Sigmoid colon (tissue), 7 donors: ENCODE measurements at places on chromosomes 5 and 9. TPM values are rescaled to one million over a fixed set of nuclear protein-coding genes. Genes with fewer than 3 reads are reported as not detected.

Gene CAMK4
- polyA plus RNA-seq: 0.60 TPM

Gene SMC5
- polyA plus RNA-seq: 11.8 TPM

DNA sequence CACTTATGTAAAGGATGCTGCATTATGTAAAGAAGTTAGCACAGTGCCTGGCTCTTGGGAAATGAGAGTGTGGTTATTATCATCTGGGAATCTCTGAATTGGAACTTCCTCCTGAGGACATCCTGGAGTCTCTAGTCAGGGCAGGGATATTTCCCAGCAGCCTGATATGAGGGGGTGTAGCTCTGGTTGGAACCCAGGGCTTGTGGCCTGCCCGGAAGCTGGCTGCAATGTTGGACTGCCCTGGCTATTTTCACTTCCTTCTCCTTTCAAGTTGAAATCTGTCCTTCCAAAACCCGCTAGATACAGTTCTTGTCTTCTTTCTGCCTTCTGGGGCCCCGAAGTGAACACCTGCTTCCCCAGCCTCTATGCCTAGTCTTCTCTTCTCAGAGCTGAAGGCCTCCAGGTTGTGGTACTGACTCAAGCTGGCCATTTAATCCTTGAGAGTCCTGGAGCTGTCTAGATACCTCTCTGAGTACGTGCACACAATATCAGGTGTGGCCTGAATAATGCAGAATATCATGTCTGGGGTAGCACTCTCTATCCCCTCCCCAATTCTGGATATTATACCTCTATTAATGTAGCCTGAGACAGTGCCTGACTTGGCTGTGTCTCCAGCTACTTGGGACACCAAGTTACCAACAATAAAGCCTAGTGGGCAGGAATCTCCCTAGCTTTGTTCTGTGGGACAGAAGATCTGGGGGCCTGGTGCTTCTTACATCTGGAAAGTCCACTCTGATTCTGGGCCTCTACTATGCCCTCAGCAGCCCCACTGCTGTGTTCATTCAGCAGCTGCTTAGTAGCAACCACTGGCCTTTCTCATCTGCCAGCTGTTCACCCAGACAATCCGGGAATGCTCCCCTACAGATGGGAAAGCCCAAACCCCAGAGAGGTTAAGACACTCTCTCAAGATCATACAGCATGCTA is 45.0 kb downstream of the SLC6A7 start:
- H3K27me3 ChIP-seq: no peaks in the 10 kb centered on the region
- H3K27ac ChIP-seq: no peak overlapping the region
- DNase-seq: no peak
- H3K36me3 ChIP-seq: no peaks in the 10 kb centered on the region
- no peak overlapping the region for H3K4me3 ChIP-seq

Gene SLC6A3
- not detected for polyA plus RNA-seq

GRCh38 chr9:27382975-27383374 is 86.0 kb upstream of the EQTN start:
- no peaks in the 10 kb centered on the region for H3K27me3 ChIP-seq
- DNase-seq: no peak
- no peak overlapping the region for H3K4me3 ChIP-seq
- no peaks in the 10 kb centered on the region for H3K36me3 ChIP-seq
- peaks cover 37% of the 10 kb centered on the region for H3K4me1 ChIP-seq
- no peak overlapping the region for H3K27ac ChIP-seq

DNA sequence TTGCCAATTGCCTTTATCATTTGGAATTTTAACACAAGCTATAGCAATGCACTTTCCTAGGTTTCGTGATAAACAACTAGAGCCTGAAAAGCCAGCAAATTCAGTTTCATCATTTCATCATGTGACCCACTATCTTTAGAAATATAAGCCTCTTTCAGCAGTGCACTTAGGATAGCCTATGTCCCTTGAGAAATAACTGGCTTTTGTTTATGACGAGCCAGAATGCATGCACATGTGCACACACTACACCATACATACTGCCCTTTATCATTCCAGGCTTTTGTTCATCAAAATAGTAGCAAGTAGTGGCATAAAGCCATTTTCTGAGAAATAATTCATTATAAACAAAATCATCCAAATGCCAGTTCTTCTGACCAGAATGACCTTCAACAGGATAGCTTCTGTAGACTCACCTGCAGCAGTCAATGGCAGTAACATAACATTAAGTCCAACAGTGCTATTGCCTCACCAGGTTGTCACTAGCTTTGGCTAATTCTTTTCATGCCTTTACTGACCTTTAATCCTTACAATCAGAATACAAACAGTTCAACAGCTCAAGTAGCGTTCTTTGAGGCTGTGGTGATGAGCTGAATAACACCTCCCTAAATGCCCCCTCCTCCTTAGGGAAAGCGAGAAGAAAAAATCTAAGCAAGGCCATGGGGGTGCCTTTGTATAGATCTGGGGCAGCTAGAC is 132.3 kb upstream of the SMARCA2 start:
- no peak overlapping the region for H3K27ac ChIP-seq
- DNase-seq: no peak
- H3K36me3 ChIP-seq: no peaks in the 10 kb centered on the region
- H3K4me3 ChIP-seq: no peak overlapping the region
- no peaks in the 10 kb centered on the region for H3K27me3 ChIP-seq

Gene SPINK7
- not detected for polyA plus RNA-seq

GRCh38 chr5:15510831-15511230 is 10.9 kb downstream of the FBXL7 start:
- DNase-seq: no peak
- no peak overlapping the region for H3K27ac ChIP-seq
- H3K27me3 ChIP-seq: no peaks in the 10 kb centered on the region
- no peaks in the 10 kb centered on the region for H3K36me3 ChIP-seq

GRCh38 chr5:111996574-111996973 is 239.6 kb upstream of the NREP start:
- no peak overlapping the region for H3K4me3 ChIP-seq
- H3K27ac ChIP-seq: no peak overlapping the region
- no peaks in the 10 kb centered on the region for H3K4me1 ChIP-seq
- no peak for DNase-seq
- no peaks in the 10 kb centered on the region for H3K27me3 ChIP-seq

DNA sequence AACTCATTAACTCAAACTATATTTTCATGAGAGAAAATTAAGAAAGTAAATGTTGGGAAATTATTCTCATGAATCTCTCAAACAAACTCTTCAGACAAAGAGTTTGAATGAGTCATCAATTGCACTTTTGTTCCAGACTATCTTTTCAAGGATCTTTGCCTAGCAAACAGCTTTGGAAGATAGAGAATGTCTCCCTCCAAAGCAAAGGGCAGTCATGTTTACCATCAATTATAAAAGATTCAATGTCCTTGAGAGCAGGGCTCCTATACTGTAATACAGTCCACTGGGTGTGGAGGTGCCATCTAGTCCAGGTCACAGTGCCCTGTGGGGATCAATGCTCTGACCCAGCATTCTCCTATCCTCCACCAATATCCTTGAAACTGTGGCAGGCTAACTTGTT is 1429.3 kb downstream of the EFNA5 start:
- H3K27me3 ChIP-seq: no peaks in the 10 kb centered on the region
- no peak for DNase-seq
- no peaks in the 10 kb centered on the region for H3K4me1 ChIP-seq
- H3K27ac ChIP-seq: no peak overlapping the region

DNA sequence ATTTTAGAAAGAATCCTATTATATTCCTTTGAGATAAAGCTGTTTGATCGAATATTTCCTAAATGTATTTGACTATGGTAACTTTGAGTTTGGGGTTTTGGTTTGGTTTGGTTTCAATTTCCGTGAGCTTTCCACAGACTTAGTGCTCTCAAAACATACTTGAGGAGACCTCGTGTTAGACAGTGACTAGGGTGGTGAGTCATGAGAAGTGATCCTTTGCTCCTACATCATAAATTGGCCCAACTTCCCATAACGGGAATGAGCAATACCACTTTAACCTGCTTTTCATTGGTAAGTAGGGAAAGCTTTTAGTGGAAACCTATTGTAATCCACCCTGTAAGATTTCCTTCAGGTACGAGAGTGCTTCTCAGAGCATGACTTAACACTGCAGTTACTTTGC is 3.8 kb upstream of the RASEF start:
- H3K4me3 ChIP-seq: no peak overlapping the region
- H3K27ac ChIP-seq: no peak overlapping the region
- H3K4me1 ChIP-seq: peaks cover 15% of the 10 kb centered on the region

GRCh38 chr9:108775901-108776306 is 79.9 kb downstream of the ACTL7B start:
- H3K4me1 ChIP-seq: no peaks in the 10 kb centered on the region
- H3K36me3 ChIP-seq: no peaks in the 10 kb centered on the region
- no peak overlapping the region for H3K4me3 ChIP-seq
- no peak overlapping the region for H3K27ac ChIP-seq
- no peak for DNase-seq
- no peaks in the 10 kb centered on the region for H3K27me3 ChIP-seq

Gene SKIC3
- polyA plus RNA-seq: 7.2 TPM

GRCh38 chr9:120331913-120332312 is 248.1 kb downstream of the CDK5RAP2 start:
- H3K36me3 ChIP-seq: no peaks in the 10 kb centered on the region
- H3K27me3 ChIP-seq: no peaks in the 10 kb centered on the region
- no peak for DNase-seq
- H3K4me3 ChIP-seq: no peak overlapping the region
- no peaks in the 10 kb centered on the region for H3K4me1 ChIP-seq
- no peak overlapping the region for H3K27ac ChIP-seq

GRCh38 chr9:91572044-91572443 is 148.4 kb upstream of the NFIL3 start:
- H3K27me3 ChIP-seq: no peaks in the 10 kb centered on the region
- no peaks in the 10 kb centered on the region for H3K36me3 ChIP-seq
- H3K4me3 ChIP-seq: no peak overlapping the region
- peak overlapping the region; percentile 46 for H3K27ac ChIP-seq

DNA sequence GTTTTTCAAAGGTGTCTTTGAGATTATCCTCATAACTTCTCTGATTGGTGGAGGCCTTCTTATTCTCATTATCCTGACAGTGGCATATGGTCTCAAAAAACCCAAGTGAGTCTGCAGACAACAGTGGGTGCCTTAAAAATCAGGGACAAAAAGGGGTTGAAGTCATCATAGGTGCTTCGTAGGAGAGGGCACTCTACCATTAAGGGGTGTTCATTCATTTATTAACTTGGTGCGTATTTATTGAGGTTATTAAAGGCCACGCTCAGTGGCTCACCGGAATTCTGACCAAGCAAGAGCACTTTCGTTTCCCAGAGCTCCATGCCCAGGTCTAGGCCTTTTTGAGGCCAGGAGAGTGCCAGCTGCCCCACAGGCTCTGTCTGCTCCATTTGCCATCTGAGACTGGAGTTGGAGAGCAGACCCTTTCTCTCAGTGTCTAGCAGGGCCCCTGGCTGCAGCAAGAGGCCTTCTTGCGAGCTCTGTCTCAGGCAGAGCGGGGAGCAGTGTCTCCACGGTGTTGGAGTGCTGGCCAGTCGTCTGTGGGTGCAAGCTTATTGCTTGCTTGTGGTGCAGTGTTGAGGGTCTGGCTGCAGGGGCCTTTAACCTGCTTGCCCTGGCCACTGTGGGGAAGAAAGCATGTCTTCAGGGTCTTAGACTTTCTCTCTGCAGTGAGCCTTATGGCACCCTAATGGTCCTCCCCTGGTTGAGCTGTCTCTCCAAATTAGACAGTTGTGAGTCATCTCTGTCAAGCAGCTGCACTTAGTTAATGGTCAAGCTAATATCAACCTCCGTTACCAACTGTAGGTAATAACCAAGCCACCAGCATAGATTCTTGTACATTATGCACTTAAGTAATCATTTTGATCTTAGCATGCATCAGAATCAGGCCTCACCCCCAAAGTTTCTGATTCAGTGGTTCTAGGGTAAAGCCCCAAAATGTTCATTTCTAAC is 62.6 kb downstream of the IL31RA start:
- no peaks in the 10 kb centered on the region for H3K4me1 ChIP-seq
- no peak overlapping the region for H3K27ac ChIP-seq
- no peak for DNase-seq
- no peak overlapping the region for H3K4me3 ChIP-seq
- H3K36me3 ChIP-seq: no peaks in the 10 kb centered on the region

Gene CSF1R
- 10.8 TPM for polyA plus RNA-seq

- H3K4me1 ChIP-seq: no peaks in the 10 kb centered on the region
- no peaks in the 10 kb centered on the region for H3K36me3 ChIP-seq
- no peaks in the 10 kb centered on the region for H3K27me3 ChIP-seq
- H3K4me3 ChIP-seq: no peak overlapping the region
- DNase-seq: no peak
- H3K27ac ChIP-seq: no peak overlapping the region
These were observed 194.8 kb downstream of the AUH start for GRCh38 chr9:91166796-91167366.

DNA sequence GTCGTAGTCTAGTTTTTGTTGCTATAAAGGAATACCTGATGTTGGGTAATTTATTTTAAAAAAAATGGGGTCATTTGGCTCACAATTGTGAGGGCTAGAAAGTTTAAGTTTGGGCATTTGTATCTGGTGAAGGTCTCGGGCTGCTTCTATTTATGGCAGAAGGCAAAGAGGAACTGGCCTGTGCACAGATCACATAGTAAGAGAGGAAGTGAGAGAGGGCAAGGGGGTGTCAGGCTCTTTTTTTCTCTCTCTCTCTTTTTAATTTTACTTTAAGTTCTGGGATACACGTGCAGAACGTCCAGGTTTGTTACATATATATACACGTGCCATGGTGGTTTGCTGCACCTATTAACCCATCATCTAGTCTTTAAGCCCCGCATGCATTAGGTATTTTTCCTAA is 453.3 kb downstream of the DIRAS2 start:
- H3K4me1 ChIP-seq: no peaks in the 10 kb centered on the region
- DNase-seq: no peak
- H3K4me3 ChIP-seq: no peak overlapping the region
- H3K27me3 ChIP-seq: no peaks in the 10 kb centered on the region
- no peaks in the 10 kb centered on the region for H3K36me3 ChIP-seq
- H3K27ac ChIP-seq: no peak overlapping the region

GRCh38 chr9:107438211-107439031 is 51.1 kb downstream of the KLF4 start:
- no peak for DNase-seq
- no peaks in the 10 kb centered on the region for H3K4me1 ChIP-seq
- H3K27me3 ChIP-seq: no peaks in the 10 kb centered on the region
- H3K27ac ChIP-seq: no peak overlapping the region
- H3K4me3 ChIP-seq: no peak overlapping the region

Gene ZDHHC11
- not detected for polyA plus RNA-seq

Gene ENG
- 25.7 TPM for polyA plus RNA-seq

DNA sequence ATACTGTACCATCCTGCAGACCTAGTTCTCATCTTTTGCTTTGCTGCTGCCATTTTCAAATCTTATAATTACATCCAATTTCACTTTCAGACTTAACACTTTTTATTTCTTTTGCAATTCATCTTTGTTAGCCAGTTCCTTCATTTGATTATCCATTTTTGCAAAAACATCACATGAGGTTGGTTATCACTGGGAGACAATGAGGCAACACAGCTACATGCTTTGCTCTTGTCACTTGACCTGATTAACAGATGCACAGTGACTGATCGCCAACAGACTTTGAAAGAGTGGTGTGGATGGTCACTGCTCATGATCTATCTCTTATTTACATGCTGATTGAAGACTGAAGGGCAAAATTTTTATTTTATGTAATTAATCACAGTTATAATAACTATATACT is 17.0 kb upstream of the RNF20 start:
- H3K36me3 ChIP-seq: no peaks in the 10 kb centered on the region
- no peaks in the 10 kb centered on the region for H3K27me3 ChIP-seq
- H3K4me3 ChIP-seq: no peak overlapping the region
- no peak for DNase-seq
- H3K27ac ChIP-seq: no peak overlapping the region

Gene F2R
- polyA plus RNA-seq: 0.60 TPM

- no peak overlapping the region for H3K27ac ChIP-seq
- DNase-seq: no peak
- no peaks in the 10 kb centered on the region for H3K4me1 ChIP-seq
- peaks cover 37% of the 10 kb centered on the region for H3K36me3 ChIP-seq
These were observed 24.3 kb downstream of the NUP214 start for GRCh38 chr9:131149688-131150053.

Gene PROB1
- polyA plus RNA-seq: under 0.01 TPM
